ENCODE measurements at places on chromosomes 4 and X.

DNA sequence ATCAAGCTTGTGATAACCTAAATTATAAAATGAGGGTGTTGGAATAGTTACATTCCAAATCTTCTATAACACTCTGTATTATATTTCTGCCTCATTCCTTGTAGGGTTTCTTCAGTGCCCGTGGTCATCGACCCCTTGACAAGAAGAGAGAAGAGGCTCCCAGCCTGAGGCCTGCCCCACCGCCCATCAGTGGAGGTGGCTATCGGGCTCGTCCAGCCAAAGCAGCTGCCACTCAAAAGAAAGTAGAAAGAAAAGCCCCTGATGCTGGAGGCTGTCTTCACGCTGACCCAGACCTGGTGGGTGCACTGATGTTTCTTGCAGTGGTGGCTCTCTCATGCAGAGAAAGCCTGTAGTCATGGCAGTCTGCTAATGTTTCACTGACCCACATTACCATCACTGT lies 2.9 kb downstream of the FGB start:
- DNase-seq, result no peak

GRCh38 chrX:149638860-149639259 lies 7.3 kb upstream of the TMEM185A start:
- DNase-seq, result peak; percentile 32

DNA sequence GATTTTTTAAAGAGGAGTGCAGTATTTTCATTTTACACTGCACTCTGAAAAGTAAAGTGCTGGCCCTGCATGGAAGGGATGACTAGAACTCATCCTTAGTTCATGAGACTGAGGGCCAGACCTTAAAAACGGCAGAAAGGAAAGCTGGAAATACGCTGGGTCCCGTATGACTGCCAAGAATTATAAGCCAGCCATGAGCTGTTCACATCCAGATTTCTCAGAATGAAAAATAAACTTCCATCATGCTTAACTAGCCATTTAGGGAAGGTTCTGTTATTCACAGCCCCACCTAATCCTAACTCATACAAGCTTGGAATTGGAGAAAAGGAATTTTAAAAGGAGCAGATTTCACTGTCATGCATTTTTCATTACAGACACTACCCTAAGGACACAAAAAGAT lies 894.4 kb downstream of the FAT4 start:
- peak; percentile 3 for DNase-seq

DNA sequence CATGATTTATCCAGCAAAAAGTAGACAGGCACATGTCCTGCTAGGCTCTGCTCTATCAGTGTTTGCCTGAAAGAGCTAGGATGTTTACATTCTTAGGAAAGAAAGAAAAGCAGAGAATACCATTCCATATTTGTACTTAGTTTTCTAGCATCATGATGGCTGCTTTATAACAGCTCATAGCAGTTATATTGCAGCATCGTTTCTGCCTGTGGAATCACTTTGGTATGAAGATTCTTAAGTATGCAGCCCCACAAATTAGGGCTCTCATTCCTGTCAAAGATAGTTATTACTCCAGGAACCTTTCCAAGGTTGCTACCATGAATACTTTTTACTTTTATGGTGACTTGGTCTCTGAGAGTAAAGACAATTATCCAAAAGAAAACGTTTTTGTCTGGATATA lies 119.0 kb upstream of the MYOZ2 start:
- peak; percentile 71 for DNase-seq

- no peak for DNase-seq
These were observed 29.3 kb upstream of the BCOR start for GRCh38 chrX:40127052-40127451.

DNA sequence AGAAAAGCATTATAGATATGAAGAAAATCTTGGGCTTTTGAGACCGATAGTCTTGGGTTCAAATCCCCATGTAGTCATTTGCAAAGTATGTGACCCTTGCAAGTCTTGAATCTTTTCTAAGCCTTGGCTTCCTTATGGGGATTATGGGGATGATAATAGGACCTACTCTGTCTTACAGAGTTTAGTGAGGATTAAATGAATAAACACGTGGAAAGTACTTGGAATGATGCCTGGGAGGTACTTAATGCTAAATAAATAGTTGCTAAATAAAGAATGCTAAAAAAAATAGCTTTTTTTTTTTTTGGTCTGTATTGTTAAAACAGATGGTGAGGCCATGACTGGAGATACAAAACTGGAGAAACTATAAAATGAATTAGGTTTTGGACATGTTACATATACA lies 292.7 kb downstream of the GPAT3 start:
- no peak for DNase-seq

GRCh38 chrX:37846934-37847732 lies at the start of gene DYNLT3:
Gene DYNLT3 (minus strand): TSS chrX:37847571. CDS start chrX:37847510, 61 bp downstream.
- DNase-seq, result peak; percentile 86

DNA sequence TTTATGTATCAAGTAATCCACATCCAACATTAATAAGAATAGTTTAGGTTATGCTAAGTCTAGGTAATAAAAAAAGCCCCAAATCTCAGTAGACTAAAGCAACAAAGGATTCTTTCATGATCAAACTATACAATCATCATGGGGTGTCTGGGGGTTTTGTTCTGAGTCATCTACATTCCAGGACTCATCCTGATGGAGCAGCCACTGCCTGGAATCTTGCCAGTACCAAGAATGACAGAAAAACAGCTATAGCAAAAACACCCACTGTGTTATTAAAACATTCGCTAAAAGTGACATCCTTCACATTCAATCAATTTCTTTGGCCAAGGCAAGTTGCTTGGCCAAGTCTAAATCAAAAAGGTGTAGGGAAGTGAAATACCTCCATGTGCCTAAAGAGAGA lies 3.9 kb upstream of the ARHGEF38 start:
- DNase-seq, result no peak

GRCh38 chrX:1393871-1394615 lies 2.1 kb upstream of the SLC25A6 start:
- no peak for DNase-seq

DNA sequence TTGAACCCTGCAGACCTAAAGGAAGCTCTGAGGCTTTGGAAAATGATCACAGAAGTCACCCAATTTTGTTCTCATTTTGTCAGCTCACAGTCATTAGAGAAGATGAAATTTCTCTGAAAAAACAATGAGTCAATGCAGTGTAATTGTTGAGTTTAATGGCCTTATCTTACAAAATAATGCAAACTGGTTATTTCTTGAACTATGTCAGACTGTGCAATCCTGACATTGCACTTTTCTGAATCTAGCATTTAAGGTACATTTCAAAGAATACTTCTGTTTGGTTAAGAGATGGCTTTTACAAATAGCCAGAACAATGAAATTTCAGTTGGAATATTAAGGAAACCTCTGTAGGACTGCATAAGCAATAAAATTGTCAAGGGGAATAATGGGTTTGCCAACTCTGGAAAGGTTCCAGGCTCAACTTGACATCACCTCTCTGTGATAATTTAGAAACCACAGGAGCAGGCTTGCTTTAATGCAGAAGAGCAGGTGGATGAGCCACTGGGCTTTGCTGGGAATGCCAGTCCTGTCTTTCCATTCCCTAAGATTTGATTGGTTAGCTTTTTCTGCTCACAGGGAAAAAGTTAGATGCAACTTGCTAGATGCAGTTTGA lies 222.8 kb downstream of the FRMPD4 start:
- no peak for DNase-seq

DNA sequence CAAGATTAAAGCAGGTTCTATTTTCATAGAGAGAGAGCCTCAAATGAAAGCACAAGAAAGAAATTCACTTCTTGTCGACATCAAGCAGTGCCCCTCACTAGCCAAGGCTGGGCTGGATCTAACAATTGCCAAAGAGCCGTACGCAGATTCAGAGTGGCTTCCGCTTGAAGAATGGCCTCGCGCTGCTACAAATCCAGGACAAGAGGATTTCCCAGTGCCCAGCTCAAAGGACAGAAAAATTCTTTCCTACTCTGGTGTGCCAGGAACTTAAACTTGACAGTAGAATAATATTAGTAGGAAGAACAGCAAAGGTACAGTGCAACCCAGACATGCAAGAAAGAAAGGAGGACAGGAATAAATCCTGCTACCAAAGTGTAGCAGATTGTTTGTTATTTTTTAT lies 56.5 kb upstream of the PPARGC1A start:
- DNase-seq, result no peak

DNA sequence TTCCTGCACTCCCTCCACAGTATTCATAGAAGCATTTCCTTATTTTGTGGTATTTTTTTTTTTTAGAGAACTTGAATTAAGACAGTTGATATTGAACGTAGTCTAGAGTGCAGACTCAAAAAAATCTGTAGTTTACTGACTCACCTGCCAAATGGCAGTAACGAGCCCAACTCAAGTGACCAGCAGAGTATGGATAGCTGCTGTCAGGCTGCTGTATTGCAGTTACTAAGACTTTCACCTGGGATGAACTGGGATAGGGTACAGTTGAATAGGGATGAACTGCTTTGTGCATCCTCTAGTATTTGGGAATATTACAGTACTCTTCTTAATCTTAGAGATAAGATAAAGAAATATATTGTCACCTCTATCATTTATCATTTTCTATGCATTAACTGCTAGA lies 7.0 kb upstream of the SLC7A11 start:
- no peak for DNase-seq

- peak; percentile 15 for DNase-seq
These were observed 20.6 kb downstream of the ZDHHC9 start for GRCh38 chrX:129823115-129823514.

DNA sequence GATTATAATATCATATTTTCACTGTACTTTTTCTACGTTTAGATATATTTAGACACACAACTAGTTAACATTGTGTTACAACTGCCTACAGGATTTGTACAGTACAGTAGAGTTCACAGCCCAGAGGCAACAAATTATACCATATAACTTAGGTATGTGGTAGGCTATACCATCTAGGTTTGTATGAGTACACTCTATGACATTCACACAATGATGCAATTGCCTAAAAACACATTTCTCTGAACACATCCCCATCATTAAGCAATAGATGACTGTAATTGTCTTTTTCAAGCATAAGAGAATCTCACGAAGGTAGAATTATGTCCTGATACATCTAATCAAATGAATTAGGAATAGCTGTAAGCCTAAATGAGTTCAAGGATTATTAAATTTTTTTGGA lies 12.3 kb upstream of the TIGD2 start:
- DNase-seq, result no peak

- DNase-seq, result no peak
These were observed 53.7 kb downstream of the SMIM31 start for GRCh38 chr4:164807611-164808010.

GRCh38 chr4:165288639-165289422 lies 38.6 kb upstream of the MSMO1 start:
- DNase-seq, result peak; percentile 61

DNA sequence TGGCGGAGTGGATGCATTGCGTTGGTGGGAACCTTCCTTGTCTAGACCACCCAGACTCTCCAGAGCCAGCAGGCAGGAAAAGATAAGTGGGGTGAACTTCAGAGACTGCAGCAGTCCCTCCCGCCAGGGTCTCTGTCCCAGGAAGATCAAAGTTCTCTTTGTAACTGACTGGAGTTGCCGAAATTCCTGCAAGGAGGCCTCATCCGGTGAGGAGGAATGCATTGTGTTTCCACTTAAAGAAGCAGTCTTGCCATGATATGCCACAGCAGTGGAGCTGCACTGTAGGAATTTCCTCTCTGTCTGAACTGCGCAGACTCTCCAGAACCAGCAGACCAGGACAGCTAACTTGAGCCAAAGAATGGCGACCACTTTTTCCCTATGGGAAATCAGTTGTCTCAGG lies 1190.4 kb downstream of the TECRL start:
- no peak for DNase-seq

- no peak for DNase-seq
These were observed 9.5 kb downstream of the UBQLN2 start for GRCh38 chrX:56572975-56573374.

DNA sequence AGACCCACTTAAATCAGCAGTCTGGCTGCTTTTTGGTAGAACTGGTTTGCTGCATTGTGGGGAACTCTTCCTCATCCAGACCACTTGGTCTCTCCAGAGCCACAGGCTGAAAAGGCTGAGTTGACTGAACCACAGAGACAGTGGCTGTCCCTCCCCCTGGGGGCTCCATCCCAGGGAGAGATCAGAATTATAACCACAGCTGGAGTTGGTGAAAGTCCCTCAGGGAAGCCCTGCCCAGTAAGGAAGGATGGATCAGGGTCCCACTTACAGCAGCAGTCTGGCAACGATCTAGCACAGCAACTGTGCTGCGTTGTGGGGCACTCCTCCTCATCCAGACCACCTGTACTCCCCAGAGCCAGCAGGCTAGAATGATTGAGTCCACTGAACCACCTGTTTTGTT lies 212.7 kb downstream of the SOX3 start:
- DNase-seq, result no peak

GRCh38 chr4:39259571-39260330 lies 77.4 kb downstream of the WDR19 start:
- peak; percentile 16 for DNase-seq

GRCh38 chr4:84948056-84948455 lies 18.4 kb downstream of the WDFY3 start:
- peak; percentile 47 for DNase-seq

DNA sequence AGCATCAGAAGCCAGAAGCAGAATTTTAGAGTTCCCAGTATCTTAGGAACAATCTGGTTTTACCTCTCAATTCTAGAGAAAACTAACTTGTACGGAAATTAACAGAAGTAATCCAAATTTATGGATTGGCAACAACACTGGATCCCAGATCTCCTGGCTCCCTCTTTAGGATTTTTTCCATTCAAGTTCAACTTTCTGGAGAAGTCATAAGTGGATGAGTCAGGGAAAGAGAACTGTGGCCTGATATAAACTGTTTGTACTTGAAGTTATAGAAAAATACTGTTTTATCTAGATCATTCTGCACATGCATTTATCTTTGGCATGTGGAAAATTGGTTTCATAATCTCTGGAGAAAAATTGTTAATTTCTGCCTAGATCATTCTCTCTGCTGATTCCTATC lies 380.4 kb downstream of the PCDH7 start:
- peak; percentile 12 for DNase-seq

GRCh38 chr4:168755598-168756477 lies 254.2 kb downstream of the CBR4 start:
- no peak for DNase-seq

- no peak for DNase-seq
These were observed 13.2 kb downstream of the DGKQ start for GRCh38 chr4:960140-960635.

- no peak for DNase-seq
These were observed 382.2 kb upstream of the IGFBP7 start for GRCh38 chr4:57492251-57492878.

- no peak for DNase-seq
These were observed 813.5 kb upstream of the SLIT2 start for GRCh38 chr4:19438233-19438632.

GRCh38 chrX:52352551-52352950 lies 16.3 kb upstream of the XAGE2 start:
- DNase-seq, result no peak

DNA sequence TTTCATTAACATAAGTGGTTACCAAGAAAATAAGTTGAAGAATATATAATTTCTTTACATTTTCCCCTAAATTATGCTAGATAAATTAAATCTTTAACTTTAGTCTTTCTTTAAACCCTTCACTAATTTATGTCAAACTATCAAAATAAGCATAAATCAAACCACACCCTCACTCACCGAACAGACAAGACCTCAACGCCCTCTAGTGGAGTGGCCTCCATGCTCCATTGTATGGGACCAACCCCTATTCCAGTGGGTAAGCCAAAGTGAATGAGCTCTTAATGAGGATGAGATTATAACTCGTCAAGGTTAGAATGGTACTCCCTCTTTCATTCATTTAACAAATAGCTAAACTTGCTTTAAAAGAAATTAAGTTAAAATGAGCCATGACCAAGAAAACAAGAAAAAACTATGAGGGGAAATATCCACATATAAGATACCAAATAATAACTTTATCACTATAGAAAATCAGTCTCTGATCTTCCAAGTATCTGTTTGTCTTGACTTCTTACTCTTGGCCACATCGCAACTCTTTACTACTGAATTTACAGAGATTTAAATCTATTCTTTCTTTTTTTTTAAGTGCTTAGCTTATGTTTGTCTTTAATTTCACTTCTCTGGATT lies 15.6 kb upstream of the BBS12 start:
- DNase-seq, result peak; percentile 80

Measured in GM03348 (cell line).